Activated CD4-positive, alpha-beta memory T cell treated with anti-CD3 and anti-CD28 coated beads, Interleukin-2, amount 10 ng/mL, durations not matched to agents 7 days and 5 days (primary cell): ENCODE measurements at places on chromosomes 2 and 18. TPM values are rescaled to one million over a fixed set of nuclear protein-coding genes. Genes with fewer than 3 reads are reported as not detected.
A peak's percentile ranks its signal among the peaks of the same experiment; 100 is the strongest.

The RSAD2 gene
- total RNA-seq: 120 TPM

DNA sequence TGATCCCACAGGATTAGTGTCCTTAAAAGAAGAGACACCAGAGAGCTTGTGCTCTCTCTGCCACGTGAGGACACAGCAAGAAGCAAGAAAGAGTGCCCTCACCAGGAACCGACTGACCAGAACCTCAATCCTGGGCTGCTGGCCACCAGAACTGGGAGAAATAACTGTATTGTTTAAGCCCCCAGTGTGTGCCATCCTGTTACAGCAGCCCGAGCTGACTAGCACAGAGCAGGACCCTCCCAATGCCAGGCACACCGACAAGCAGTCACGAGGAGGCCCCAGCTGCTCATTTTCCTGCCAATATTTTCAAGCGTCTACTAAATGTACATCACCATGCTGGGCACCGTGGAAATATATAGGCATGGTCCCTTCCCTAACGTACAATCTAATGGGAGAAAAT is 17.1 kb downstream of the FAM178B start:
- DNase-seq: no peak

GRCh38 chr2:109736177-109736827 is 57.8 kb upstream of the RGPD5 start:
- DNase-seq: peak; percentile 22

The SUPT7L gene
- total RNA-seq: 36.5 TPM

DNA sequence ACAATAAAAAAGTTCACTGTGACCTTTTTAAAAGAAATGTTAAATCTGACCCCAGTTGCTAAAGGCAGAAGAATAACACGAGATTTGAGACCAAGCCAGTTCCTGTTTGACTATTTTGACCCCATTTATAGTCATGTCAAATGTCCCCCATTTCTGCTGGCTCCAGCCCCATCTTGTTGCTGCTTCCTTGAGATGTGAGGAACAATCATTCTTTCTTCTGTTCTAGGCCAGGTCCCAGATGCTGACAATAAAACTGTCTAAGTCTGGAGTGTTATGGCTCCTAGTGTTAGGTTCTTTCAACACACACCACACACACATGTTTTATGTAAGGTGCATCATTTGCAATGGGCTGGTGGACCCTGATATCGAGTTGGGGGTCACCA is 92.0 kb upstream of the CYP1B1 start:
- DNase-seq: no peak

DNA sequence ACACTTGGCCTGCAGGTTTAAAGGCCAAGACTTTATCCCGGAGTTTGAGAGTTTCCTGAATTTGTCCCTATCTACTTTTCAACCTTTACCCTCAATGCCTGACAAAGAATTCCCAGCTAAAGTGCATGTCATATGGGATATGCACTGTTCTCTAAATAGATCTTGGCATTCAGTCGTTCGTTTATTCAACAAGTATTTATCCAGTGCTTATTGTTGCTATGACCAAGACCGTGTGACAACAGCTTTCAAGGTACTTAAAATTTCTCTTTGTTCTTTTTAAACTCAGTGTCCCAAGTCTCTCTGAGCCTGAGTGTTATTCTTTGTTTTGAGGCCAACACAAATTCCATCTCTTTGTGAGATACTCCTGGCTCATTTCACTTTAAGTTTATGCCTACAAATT is 133.4 kb downstream of the RGPD3 start:
- DNase-seq: no peak

GRCh38 chr2:8502316-8502715 is 179.5 kb upstream of the ID2 start:
- no peak for DNase-seq

- DNase-seq: no peak
Measured at GRCh38 chr18:79558196-79558932, 121.2 kb upstream of the CTDP1 start.

DNA sequence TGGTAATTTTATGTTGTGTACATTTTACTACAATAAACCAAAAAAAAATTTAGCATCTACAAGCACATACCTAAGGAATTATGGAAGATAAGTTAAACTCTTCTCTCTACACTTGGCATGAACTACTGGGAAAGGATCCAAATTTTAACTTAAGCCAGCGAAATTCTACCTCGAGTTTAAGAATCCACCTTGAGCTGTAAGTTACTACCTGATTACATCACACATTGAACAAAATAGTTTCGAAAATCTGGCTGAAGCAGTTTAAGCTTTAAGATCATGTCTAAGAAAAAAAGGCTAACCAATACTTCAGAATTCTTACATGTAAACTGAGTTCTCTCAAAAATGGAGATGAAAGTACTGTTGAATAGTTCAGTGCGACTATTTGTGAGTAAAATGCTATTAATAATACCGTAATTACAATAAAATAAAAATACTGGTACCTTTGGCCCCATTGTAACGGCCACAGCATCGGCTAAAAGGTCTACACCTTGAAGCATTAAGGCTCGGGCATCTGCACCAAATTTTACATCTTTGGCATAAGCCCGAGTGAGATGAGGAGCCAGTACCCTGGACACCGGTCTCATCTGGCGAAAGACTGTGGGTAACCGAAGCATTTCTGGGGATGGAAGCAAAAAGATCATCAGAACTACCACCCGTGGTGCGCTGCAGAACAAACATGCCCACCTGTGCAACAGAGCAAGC is 1.3 kb downstream of the HSPD1 start:
- no peak for DNase-seq

The THSD7B gene
- not detected for total RNA-seq

The TMEM150A gene
- 1.3 TPM for total RNA-seq

The ADGRF3 gene
- total RNA-seq: 2.3 TPM

- DNase-seq: no peak
Measured at GRCh38 chr2:72924353-72925240, 7.3 kb downstream of the EMX1 start.

DNA sequence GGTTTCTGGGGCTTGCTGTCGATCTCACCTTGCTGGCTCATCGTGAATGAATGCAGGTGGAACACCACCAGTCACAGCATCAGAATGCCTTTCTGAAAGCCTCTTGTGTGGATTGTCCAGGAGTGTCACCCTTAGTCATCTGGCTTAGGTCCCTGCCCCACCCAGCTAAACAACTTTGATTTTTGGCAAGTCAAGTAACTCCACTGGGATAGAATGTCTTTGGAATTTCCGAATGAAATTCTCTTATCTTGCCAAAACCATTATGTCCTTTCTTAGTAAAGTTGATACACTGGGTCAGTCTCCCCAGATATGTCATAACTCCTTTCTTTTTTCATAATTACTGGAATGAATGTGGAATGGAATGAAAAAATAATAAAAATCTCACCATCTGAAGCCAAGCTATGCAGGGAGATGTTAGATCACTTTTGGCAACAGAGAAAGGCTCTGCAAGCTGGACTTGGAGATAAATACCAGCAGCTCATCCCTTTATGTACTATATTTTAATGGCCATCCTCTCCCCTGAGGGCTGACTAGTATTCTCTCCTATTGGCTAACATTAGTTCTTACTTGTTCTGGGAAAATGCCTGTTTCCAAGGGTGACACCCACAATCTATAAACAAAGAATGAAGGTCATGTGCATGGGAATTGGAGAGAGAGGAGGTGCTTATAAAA is 35.4 kb downstream of the INSIG2 start:
- DNase-seq: no peak
